ENCODE measurements at places on chromosomes 16 and 17.

DNA sequence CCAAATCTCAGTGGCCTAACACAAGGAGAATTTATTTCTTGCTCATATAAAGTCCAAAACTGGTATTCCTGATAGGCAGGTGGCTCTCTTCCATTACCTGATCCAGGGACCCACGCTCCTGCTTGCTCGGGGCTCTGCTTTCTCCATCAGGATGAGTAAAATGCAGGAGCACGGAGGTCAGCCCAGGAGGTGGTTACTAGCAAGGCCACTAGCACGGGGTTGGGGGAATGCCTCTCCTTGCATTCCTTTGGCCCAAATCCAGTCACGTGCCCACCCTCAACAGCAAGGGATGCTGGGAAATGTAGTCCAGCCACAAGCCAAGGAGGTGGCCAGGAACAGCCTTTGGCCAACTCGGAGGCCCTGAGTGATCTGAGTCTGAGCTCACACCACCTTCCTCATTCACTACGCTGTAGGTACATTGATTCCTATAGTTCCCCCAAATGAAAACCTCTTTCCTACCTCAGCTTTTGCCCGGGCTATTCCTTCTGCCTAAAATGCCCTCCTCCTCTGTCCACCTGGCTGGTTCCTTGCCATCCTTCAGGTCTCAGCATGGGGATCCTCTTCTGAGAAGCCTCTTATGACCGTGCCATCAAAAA lies 38.3 kb upstream of the HAPSTR1 start:
- no peak for DNase-seq

DNA sequence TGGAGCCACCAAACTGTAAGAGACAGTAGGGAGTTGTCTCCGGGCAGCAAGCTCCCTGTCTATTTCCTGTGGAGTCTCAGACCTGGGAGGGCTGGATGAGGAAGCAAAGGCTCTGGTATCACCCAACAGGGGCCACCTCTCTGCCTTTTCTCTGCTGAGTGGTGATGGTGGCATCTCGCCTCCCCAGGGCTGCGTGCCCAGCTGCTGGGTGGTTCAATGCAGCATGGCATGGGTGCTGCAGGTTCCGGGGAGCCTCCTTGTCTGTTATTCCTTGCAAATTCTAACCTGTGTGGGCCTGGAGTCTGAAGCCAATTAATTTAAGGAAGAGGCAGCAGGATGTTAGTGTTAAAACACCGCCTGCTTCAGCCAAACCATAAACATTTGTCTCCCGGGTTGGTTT lies 78.2 kb downstream of the CCDC182 start:
- no peak for DNase-seq

DNA sequence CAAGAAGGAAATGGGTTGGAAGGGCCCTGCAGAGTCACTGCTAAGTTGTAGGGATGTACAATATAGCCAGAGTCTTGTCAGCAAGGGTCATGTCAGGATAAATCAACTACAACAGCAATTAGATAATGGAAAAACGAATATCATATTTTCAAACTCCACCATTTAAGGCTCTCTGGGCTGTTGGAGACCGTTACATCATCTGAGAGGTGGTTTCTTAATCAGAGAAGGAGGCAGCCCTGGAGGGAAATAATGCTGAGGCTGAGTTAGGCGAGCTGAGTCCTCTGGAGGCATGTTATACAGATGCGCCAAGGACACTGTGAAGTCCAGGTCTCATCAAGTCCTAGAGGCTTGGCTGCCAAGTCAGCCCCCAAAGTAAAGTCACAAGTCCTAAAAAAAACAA lies 30.3 kb downstream of the LYRM9 start:
- DNase-seq = no peak

GRCh38 chr16:68707340-68708152 lies 29.5 kb upstream of the CDH1 start:
- no peak for DNase-seq

DNA sequence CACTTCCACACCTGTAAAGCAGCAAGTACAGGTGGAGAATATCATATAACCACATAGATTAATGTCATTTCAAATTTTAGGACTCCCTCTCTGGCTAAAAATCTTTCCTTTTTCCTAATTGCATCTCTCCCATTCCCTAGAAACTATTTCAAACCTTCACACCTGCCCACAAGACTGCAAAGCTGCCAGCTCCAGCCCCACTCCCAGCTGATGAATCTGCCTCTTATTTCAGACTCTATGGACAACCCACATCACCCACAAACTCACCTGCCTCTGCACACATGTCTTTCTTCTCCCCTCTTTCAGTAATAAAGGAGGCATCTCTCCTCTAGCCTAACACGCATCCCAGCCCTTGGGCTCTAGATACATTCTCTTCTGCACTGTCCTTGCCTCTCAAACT lies 315.1 kb downstream of the GRIN2A start:
- no peak for DNase-seq

GRCh38 chr16:27906883-27907282 lies 156.6 kb downstream of the GSG1L start:
- DNase-seq = no peak

DNA sequence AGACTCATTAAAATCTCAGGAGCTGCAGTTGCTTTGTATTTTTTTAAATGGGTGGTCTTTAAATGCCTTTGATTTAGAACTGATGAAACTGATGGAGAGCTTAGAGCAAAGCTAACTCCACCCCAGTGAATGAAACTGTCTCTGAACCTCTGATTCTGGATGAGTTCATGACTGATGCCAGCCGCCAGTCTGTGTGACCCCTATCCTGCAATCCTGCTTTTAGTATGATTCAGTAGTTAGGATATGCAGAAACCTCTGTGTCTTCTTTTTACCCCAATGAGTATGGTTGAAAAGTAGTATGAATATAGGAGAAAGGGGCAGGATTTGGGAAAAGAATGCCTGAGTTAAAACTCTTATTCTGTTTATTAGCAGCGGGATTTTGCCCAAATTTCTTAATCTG lies 12.3 kb upstream of the SALL1 start:
- no peak for DNase-seq

DNA sequence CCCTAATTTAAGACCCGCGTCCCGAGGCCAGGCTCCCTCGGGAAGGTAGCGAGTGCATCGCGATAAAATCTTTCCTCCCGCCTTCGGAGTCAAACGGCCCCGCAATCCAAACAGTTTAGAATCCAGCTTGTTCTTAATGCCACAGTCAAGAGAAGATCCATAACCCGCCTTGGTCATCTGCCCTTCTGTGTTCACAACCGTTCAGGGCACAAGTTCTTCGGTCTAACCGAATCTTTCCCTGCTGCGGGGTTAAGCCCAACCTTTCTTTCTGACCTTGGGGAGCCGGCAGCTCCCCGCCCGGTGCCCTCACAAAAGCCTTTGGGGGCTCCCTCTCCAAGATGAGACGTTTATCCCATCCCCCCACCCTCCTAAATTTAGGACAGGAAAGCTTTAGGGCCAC lies 30.3 kb downstream of the CPSF4L start:
- no peak for DNase-seq

GRCh38 chr16:63774302-63774701 lies 1347.6 kb downstream of the CDH11 start:
- DNase-seq = no peak

- peak; percentile 61 for DNase-seq
Measured at GRCh38 chr17:58328195-58329034, at the start of gene TSPOAP1. TSS of gene TSPOAP1 (minus strand) at chr17:58328795. CDS start at chr17:58327920, 875 bp downstream.

- no peak for DNase-seq
Measured at GRCh38 chr17:10812674-10813073, 8.8 kb upstream of the TMEM238L start.

DNA sequence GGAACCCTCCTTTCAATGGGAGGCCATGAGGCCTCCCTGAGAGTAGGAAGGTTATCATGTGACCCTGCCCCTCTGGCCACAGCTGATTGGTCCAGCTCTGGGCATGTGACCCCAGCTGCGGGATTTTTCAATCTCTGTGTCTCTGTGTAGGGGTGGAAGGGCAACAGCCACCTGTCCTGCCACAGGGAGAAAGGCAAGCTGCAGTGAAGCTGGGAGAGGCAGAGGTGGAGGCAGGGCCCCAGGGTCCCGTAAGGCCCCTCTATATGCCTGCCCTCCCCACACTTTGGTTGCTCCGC lies 10.9 kb downstream of the DNAAF8 start:
- no peak for DNase-seq

DNA sequence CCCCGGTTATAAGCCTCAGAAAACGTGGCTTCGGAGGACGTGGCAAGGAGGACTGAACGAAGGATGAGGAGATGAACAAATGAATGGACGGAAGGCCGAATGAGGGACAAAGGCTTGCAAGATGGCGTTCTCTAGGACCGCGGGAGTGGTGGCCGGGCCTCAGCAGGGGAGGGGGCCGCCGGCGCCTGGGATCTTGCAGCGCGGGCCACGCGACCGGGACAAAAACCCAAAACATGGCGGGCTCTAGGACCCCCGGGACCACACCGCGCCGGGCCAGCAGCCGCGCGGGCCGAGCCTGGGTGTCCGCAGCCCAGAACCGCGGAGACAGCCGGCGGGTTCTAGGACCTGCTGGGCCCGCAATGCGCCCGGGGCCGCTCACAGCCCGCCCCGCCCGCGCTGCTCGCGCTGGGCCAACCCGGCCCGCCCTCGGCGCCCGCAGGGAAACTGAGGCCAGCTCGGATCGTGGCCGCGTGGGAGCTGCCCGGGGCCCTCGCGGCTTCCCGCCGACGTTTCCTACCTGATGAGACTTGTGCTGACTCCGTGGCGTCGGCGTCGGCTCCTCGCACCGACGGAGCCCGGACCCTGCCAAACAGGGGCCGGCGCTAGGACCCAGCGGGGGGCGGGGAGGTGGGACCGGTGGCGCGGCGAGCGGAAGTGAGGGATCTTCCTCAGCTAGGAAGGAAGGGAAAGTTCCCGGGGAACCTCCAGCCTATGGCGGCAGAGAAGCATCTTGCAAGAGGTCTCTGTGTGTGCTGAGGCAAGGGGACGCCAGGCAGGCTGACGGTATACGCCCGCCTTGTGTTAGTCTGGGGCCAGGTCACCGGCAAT lies 684 bp downstream of the ZNF668 start:
- peak; percentile 88 for DNase-seq

DNA sequence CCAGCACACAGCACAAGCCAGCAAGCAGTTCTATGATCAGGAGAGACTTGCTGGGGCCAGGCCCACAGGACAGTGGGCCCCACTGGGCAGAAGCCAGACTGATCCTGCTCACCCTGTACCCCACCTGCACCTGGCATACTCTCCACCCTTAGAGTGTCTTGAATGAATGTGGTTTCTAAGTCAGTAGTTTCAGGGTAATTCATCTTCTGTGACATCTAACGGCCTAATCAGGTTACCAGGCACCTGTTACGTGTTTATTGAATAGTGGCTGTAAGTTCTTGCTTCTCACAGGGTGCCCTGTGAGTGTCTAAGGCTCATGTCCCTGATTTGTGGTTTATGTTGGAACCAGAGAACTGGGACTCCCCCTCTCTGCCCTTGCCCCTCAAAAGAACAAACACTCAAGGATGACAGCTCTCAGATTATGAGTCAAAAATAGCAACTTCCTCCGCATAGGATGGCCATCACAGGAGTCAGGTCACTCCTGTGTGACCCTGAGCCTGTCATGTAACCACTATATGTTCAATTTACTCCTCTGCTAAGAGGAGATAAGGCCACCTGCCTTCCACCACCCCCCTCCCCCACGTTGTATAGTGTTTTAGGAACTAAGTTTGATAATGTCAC lies 7.0 kb upstream of the OR2C1 start:
- no peak for DNase-seq

DNA sequence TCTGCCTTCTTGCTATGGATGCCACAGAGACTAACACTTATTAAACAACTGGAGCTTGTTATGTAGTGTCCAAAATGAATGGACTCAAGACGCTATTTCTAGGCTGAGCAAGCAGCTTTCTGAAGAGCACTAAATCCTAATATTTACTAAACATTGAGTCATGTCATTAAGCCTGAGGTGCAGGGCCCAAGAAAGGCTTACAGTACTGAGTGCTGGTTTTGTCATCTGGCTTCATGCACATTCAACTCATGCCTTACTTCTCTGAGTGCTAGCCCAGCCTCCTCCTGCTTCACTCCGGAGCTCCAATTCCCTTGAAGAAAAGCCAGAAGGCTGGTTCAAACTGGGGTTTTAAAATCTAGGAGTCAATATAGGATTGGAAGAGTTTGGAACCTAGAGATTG lies 363.3 kb upstream of the CDH5 start:
- DNase-seq = no peak

- DNase-seq = no peak
Measured at GRCh38 chr16:80280557-80280956, 260.2 kb upstream of the DYNLRB2 start.

- DNase-seq = no peak
Measured at GRCh38 chr17:41393294-41393693, 4.1 kb downstream of the KRT31 start.

DNA sequence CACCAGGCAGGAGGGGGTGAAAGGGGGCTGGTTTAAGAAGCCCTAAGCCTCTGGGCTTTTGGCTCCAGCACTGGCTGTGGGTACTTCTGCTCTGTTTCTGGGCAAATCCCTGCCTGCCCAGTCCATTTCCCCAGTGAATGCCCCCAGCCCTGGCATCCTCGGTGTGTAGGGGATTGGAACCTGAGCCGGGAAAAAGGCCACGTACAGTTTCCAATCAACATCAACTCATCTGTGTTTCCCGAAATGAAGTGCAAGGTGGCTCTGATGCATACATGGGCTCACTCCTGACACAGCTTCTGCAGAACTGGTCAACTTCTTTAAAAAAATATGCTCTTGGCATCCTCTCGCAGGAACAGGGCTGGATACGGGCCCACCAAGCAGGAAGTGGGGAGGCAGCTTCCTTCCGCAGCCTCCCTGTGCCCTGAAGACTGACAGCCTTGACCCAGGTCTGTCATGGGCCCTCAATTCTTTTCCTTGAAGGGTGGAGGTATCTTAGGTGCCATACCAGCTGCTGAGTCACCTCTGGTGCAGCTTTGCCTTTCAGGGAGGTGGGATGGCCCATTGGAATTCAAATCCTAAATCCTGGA lies 73.3 kb downstream of the N4BP1 start:
- DNase-seq = no peak

GRCh38 chr16:15535772-15536171 lies 101.4 kb downstream of the BMERB1 start:
- DNase-seq = no peak

All from bone marrow (tissue), 2 donors.